HS-27A (cell line): ENCODE measurements at places on chromosomes 4 and X.

DNA sequence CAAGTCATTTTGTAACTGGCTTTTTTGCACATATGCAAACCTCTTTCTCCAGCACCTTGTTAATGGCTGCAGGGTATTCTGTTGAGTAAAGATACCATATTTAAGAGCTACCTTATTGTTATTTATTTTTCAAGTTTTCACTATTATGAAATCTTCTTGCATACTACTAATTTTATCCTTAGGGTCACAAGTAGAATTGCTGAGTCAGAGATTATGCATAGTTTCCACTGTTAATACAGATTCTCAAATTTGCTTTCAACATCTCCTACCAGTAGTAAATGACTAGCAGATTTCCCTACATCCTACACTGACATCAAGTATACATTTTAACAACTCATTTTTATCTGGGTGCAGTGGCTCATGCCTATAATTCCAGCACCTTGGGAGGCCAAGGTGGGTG is 112.6 kb downstream of the RELL1 start:
- DNase-seq = no peak

GRCh38 chr4:168836490-168836889 is 173.6 kb downstream of the CBR4 start:
- DNase-seq = no peak

DNA sequence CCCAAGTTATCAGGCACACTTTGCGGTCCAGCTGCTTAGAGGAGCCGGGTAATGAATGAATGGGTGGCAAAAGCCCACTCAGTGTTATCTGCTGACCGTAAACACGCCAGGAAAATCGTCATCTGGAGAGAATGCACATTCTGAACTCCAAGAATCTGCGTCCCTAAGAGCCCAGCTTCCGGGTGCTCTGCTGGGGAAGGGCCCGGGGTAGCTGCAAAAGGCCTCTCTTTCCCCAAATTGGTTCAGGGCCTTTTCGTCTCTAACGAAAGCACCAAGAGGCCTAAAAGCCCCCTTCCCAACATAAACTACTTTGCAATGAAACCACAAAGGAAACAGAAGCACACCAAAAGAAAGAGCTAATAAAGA is 1.6 kb upstream of the SFRP2 start:
- no peak for DNase-seq

GRCh38 chr4:117634716-117635115 is 399.6 kb upstream of the NDST3 start:
- DNase-seq = no peak

DNA sequence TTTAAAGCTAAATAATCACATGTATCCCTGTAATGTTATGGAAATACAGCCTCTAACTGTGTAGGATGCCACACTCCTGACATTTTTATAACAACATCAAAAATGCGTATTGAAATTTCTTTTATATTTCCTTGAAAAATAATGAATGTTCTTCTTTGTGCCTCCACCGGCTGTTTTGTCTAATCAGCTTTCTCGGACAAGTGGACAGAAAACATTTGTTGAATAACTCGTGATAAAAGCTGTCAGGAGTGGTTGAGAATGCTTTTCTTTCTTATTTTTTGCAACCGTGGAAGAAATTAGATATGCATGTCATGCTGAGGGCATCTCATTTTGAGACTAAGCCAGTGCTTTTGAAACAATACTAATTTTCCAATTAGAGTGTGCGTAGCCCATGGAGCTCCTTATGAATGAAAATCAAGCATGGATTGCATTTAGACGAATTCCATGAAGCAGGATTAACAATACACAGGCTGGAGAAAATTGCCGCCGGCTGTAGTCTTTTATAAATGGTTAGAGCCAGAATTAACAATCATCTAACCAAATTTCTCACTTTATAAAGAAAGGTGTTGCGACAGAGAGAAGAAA is 614.5 kb upstream of the LCORL start:
- no peak for DNase-seq

GRCh38 chr4:8090312-8090711 is 68.3 kb downstream of the ABLIM2 start:
- no peak for DNase-seq

GRCh38 chrX:49106930-49107329 is 16.6 kb downstream of the GPKOW start:
- DNase-seq = no peak

GRCh38 chr4:153512162-153512852 is 46.1 kb downstream of the TMEM131L start:
- no peak for DNase-seq

DNA sequence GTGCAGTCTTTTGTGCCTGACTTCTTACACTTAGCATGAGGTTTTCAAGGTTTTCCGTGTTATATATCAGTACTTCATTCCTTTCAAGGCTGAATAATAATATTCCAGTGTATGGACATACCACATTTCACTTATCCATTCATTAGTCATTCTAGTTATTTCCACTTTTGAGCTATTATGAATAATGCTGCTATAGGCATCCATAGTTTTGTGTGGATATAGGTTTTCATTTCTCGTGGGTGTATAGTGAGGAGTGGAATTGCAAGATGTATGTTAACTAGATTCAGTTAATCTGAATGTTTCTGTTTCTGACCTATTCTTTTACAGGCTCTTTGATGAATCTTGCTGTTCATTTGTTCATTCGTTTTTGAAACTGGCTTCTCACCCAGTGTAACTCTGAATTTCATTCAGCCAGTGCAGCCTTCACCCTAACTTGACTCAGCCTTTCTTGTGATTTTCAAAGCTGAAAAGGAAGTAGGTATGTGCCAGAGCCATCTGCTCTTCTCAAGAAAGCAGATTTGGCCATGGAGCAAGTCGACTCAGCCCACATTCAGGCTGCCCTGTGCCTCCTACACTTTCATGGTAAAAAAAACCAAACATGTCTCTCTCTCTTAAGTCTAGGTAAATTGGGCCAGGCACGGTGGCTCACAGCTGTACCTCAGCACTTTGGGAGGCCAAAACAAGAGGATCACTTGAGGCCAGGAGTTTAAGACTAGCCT is 56.3 kb upstream of the NOCT start:
- DNase-seq = no peak

DNA sequence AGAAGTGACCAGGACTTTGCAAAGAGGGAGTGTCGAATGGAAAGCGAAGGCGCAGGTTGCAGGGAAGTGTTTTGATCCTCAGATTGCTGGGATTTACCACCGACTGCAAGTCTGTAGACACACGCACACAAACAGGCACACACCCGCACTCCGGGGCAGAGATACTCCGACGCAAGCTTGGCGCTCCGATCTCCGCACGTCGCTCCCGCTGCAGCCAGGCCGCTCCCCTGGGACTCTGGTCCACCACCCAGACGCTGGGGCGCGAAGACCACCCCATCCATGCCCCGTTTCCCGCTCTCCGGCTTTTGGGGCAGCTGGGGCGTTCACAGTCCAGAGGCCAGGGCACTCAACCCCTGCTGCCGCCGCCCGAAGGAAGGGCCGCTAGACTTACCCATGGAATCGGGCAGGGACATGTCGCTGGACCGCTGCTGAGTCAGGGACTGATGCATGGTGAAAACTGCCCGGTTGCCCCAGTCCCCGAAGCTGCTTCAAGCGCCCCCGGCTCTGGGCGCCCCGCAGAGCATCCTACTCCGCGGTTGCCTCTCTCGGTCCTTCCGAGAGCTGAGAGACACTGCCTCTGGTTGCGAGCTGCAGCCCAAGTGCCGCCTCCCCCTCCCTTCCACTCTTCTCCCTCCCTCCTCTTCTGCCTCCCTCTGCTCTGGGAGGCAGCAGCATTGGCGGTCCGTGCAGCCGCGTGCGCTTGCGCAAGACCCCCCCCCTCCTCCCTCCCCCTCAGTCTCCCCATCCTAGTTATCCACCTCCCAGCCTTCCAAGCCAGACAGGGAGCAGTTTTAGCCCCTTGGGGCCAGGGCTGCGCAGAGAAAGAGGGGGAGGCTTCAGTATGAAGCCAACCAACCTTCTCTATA is at the start of gene TMEM255A:
TMEM255A (minus strand) TSS at position 601 of the 866 bp plus-strand sequence; CDS start at position 449, 152 bp downstream.
- no peak for DNase-seq

GRCh38 chrX:17453788-17454187 is 78.8 kb downstream of the NHS start:
- DNase-seq = no peak

GRCh38 chr4:38119668-38120385 is 159.6 kb downstream of the PTTG2 start:
- peak; percentile 30 for DNase-seq

GRCh38 chrX:119945481-119945880 is 1.9 kb upstream of the NKAP start:
- no peak for DNase-seq
